Natural killer cell treated with Interleukin-12 subunit alpha and Interleukin-12 subunit beta and Interleukin-15 and Interleukin-18, amount 100 ng/mL, for 72 hours (primary cell): ENCODE measurements at places on chromosomes 5 and 9.

DNA sequence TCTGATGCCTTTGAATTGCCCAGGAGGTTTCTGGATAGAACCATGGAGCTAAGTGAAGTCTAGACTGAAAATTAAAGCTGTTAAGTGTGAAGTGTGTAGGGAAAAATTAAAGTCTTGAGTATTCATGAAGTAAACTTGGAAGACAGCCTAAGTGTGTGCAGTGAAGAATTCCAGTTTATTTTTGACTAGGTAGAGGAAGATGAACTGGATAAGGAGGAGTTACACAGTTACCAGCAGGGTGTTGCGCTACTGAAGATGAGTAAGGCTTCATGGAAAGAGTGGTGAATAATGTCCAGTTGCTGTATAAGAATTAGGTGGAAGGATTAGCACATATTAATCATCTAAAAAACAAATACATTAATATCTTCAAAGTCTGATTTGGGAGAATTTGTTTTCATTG is 5.7 kb upstream of the CHD1 start:
- no peak for DNase-seq

DNA sequence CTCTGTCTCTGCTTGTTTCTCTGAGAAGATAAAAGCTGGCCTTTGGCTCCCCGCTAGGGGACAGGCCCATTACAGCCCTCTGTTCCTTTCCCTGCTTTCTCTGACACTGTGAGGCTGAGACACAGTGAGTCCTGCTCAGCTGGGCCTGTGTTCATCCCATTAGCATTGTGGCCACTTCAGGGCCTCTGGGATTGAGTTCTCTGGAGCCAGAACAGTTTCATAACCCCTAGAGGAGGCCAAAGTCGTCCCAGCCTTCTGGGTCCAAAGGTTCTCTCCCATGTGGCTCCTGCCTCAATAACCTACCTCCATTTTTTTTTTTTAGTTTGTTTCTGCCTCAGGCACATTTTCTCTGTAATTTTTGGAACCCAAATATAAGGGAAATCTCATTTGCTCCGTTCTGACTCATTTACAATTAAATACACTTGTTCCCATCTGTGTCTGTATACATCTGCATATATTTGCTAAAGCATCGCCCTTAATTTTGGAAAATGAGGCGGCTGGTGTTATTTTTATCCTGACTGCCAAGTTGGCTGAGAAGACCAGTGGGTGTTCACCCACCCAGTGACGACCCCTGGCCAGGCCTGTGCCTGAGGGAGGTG is 27.3 kb upstream of the CTNNA1 start:
- DNase-seq, result no peak

DNA sequence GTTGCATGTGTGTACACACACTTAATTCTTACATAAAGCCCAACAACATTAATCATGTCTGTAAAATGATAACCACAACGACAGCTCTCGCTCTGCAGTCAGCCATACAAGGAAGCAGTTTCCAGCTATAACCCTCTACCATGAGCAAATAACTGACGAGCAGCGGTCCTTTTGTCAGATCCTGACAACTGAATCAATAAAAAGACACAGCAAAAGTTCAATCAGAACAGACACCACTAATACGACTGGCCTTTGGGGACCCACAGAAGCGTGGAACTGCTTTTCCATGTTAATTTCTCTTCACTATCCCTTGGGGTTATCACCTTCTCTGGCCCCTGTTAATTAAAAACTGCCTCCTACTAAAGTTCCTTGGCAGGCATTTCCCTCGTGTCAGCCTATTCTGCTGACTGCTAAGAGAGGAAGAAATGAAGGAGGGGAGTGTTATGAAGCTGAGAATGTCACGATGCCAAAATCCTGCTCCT is 722.8 kb upstream of the GRAMD2B start:
- DNase-seq, result no peak

DNA sequence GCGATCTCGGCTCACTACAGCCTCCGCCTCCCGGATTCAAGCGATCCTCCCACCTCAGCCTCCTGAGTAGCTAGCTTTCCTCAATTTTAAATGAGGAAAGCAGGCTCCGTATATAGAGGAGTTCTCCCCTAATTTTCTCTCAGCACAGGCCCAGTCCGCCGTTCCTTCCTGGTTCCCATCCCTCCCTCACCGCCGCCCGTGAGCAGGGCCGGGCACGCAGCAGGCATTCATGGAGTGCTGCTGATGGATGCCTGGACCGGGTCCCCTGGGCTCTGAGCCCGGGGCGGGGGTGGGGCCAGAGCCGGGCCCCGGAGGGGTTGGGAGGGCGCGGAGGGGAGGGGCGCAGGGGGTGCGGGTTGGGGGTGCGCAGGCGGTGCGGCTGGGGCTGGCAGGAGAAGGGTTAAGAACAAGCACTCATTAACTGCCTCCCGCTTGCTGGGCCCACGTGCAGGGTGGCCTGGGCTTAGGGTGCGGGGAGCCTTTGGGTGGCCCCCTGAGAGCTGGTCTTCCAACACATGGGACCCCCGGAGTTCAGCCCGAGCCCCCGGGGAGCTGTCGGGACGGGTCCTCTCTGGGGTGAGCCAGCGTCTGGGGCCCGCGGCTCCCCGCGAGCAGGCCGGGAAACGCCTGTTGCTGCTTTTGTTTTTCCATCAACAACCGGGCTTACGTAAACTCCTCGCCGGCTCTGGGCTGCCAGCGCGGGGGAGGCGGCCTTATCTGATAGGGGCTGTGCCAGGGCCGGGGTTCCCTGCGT is 33.7 kb downstream of the LHX2 start:
- DNase-seq, result no peak

DNA sequence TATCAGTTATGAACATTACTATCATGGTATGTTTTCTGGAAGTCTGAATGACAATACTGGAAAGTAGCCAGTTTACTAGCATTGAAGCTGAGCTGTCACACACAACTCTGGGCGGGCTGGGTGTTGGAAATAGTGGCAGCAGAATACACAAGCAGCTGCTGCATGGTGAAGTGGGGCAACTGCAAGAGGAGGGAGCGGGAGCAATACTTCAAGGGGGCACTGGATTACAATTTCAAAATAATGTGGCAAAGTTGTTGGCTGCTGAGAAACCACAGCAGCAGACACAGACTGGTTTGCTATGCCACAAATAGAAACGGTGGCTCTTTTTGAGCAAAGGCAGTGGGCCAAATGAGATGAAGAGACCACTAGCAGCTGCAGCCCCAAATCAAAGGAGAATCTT is 350.2 kb downstream of the KIAA0825 start:
- DNase-seq, result no peak

GRCh38 chr5:55568654-55569512 is 34.1 kb upstream of the PLPP1 start:
- no peak for DNase-seq

DNA sequence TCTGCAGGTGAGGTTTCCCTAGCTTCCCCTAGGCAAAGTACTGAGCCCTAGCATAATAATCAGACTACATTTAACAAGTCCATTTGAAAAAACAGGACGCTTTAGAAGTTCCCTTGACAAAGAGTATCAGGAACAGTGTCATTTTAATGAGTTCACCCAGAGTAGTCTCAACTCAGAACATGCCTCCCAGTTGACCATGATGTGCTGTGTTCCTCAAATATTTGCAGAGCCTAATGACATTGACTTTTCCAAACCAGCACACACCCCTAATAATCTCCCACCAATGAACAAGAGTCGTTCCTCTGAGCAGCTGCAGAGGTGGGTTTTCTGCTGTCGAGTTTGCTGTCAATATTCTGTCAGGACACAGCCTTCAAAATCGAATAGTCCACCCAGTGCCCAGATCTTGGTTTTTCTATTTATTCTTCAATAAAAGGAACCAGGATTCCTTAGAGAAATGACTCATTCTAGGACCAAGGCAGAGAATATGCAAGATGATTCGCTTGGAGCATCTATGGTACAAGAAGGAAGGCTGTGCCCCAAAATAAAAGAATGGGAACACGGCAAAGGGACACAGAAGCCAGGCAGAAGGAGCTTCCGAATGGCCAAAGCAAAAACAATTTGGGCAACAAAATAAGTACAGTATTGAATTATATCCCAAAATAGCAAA is 57.6 kb downstream of the OTULIN start:
- DNase-seq, result no peak

DNA sequence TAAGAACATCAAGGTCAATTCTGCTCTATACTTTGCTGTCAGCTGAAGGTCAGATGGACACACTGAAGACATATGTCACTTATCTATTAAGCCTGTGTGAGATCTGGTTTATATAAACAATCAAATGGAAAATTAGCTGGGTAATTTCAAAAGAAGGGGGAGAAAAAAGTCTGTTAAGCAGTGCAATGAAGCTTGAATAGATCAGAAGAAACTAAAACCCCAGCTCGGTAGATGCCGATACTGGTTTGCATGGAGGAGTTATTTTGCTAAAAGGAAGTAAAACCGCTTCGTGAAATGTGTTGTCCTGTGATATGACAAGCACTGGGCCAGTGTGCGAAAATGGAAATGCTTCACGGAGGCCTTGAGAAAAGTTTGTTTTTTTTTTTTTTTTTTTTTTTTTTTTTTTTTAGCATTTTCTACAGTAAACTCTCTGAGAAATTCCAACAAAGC is 148.8 kb downstream of the MEF2C start:
- no peak for DNase-seq

- DNase-seq, result no peak
Measured at GRCh38 chr5:171580502-171581265, 161.2 kb downstream of the FGF18 start.

DNA sequence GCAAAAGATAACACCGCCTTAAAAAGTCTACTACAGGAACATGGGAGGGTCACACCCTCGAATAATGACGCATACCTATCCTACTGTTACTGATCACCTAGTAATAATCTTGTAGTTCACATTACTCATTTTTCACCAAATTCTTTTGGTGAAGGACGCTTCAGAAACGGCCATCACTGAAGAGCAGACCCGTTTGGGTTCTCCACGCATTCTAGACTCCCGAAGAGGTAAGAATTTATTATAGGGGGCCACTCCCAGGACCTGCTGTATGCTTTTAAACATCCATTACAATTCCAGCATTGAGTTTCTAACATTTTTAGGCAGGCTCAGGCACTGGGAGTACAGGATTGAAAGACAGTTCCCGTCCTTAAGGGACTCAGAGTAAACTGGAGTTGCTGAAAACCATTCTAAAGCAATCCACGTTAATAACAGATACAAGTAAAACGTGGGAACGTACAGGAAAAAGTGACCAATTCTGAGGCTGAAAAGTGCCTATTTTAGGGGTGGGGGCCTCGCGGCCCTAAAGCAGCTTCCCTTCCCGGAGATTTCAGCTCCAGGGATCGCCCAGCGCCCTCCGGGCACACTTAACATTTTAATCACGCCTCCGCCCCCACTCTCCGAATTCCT is at the start of gene FER:
FER (plus strand) TSS at position 124 of the 627 bp plus-strand sequence. CDS start 50,286 bp downstream, outside the sequence.
- no peak for DNase-seq

GRCh38 chr5:127571314-127572131 is 54.1 kb downstream of the PRRC1 start:
- DNase-seq, result no peak

DNA sequence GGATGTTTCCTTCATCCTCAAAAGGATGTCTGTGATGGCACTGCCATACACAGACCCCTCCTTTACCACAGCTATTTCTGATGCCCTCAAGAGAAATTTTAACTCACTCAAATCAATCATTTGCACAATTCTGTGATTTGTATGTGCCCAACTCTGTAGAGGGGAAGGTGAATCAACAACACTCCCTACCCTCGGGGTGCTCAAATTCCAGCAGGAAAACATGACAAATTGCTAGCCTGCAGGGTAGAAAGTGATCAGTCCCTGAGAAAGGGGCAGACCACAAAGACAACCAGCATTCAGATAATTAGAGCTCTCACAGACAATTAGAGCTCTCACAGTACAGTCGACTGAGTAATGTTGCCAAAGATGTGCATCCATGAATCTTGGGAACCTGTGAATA is 45.3 kb upstream of the FOXE1 start:
- no peak for DNase-seq

GRCh38 chr5:115501464-115502210 is 42.9 kb downstream of the FEM1C start:
- no peak for DNase-seq

DNA sequence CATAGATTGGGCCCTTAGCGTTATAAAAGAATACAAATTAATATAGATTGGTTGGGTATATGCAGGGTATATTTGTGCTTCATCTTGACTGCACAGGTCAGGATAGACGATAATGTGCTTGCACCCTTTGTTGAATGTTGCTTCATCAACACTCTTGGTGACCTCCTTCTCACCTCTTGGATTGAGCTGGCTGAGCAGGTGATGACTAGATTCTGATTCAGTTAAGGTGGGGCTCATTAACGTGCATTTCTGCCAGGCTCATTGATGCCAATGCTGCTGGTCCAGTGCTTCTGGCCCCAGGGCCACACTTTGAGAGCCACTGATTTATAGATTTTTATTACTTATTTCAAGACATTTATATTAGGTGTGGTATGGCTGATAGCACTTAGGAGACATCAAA is 27.7 kb downstream of the PCSK5 start:
- DNase-seq, result no peak

DNA sequence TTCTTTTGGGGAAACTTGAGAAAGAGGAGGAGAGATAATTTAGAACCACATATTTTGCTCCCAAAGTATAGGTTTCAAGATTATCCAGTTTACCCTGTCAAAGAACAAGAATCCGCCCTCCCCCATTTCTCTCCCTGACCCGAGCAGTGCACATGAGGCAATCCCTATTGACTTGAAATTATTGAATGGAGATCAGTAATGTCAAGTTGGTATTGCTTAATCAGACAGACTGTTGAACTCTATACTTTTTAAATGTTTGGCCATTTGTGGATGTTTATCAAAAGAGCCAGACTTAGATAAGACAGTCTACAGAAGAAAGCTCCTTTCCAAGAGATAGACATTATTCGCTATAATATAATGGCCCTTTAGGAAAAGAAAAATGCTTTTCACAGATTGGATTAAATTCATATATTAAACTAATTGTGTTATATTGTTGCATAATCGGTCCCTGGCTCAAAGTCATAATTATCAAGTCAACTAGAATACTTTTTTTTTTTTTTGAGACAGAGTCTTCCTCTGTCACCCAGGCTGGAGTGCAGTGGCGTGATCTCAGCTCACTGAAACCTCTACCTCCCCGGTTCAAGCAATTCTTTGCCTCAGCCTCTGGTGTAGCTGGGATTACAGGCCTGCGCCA is 5.3 kb downstream of the SLC25A25 start:
- DNase-seq, result no peak

DNA sequence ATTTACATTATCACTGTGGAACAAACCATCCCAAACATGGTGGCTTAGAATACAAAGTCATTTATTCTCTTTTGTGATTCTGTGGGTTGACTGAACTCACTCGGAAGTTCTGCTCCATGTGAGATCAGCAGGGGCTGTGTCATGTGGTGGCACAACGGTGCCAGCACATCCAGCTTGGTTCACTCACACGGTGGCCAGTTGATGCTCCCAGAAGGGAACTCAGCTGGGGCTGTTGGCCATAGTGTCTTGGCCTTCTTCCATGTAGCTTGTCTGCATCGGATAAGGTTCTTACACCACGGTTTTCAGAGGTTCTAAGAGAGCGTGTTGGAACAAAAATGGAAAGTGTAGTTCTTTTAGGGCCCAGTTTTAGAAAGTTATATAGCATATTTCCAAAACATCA is 312.7 kb downstream of the DMRT2 start:
- DNase-seq, result no peak

DNA sequence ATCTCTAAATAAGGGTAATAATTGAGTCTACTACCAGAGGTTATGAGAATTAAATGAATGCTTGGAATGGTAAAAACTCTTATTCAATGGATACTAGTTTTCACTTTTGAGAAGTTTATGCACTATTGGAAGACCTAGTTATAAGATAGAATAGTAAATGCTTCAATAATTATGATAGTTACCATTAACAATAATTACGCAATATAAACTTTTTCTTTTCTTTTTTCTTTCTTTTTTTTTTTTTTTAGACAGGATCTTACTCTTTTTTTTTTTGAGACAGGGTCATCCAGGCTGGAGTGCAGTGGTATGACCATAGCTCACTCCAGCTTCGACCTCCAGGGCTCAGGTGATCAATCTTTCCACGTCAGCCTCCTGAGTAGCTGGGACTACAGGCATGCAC is 6.7 kb downstream of the ALDOB start:
- no peak for DNase-seq
